ENCODE measurements at places on chromosomes 6 and 20.
A peak's percentile ranks its signal among the peaks of the same experiment; 100 is the strongest.

GRCh38 chr6:170102582-170103481 lies 188.0 kb downstream of the DLL1 start:
- no peak for DNase-seq

GRCh38 chr6:82015526-82015925 lies 232.0 kb downstream of the IBTK start:
- DNase-seq, result no peak

- no peak for DNase-seq
These were observed 34.8 kb downstream of the F13A1 start for GRCh38 chr6:6285679-6286078.

- DNase-seq, result no peak
These were observed 68.0 kb downstream of the MYH7B start for GRCh38 chr20:35023624-35024023.

DNA sequence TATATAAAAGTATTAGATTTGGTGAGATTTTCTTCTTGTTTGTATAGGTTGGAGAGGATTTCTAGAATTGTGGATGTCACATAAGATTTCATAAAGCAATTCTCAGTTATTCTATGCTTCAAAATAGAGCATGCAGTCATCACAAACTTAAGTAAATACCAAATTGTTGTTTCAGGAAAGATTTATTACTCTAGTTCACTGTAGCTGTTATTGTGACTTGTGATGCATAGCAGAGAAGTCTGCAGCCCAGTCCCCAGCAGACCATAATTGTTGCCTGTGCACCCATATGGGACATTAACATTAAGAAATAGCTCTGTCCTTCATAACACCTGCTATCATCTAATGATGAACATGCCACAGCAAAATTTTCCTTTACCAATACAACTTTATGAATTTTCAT lies 228.0 kb upstream of the FAM83B start:
- no peak for DNase-seq

GRCh38 chr6:79543886-79544285 lies 6.7 kb upstream of the LCA5 start:
- DNase-seq, result no peak

DNA sequence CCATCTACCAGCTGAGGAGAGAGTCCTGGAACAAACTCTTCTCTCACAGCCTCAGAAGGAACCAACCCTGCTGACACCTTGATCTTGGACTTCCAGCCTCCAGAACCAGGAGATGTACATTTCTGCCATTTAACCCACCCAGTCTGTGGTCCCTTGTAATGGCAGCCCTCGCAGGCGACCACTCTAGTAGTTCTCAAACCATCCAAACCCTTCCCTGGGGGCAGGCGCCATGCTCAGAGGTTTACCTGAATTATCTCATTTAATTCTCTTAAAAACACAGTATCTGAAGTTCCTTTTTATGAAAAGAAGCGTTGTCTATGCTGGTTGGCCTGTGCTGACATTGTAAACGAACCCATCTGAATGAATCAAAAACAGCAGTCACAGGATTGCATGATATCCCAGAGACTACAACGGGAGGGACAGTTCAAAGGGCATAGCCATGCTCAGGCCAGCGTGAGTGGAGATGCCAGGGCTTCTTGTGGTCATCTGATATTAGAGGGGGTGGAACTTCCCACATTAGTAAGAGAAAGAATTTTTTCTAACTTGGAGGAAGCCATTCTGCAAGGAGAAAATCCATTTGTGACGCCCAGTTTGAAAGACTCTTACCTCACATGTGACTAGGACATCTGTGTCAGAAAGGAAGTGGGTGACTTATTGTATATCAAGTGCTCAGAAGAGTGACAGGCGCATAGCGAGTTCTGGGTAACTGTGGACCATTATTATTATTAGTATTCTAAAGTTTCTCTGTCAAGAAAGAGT lies 17.2 kb upstream of the TAGAP start:
- no peak for DNase-seq

DNA sequence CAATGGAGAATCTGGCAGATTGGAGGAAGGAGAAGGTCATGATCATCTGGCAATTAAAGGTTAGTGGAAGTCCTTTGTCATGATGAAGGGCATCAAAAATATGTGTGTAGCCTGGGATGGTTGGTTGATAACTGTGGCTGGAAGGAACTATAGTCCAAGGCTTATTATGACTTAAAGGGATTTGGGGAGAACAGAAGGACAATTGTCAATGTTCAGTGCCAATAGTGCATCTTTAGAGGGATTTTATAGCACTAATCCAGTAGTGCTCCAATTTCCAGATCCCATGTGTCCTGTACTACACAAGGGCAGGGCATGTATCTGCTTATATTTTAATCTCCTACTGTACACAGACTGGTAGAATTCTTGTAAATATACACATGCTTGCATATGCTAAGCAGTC lies 5.0 kb upstream of the ZBTB24 start:
- DNase-seq, result no peak

DNA sequence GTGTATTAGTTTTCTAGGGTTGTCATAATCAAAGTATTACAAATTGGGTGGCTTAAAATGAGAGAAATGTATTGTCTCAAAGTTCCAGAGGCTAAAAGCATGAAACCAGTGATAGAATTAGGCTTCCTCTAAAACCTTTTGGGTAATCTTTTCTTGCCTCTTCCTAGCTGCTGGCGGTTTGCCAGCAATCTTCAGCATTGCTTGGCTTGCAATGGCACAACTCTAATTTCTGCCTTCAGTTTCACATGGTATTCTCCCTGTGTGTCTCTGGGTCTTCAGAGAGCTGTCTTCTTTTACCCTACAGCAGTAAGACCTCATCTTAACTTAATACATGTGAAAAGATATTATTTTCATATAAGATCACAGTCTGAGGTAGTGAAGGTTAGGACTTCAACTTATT lies 479.1 kb upstream of the GJE1 start:
- DNase-seq, result peak; percentile 42

GRCh38 chr6:162539321-162539720 lies 188.2 kb downstream of the PRKN start:
- DNase-seq, result no peak

- DNase-seq, result no peak
These were observed at the start of gene ECT2L for GRCh38 chr6:138795809-138796603. ECT2L (plus strand) TSS chr6:138796087; CDS start chr6:138813275, 17,188 bp downstream.

DNA sequence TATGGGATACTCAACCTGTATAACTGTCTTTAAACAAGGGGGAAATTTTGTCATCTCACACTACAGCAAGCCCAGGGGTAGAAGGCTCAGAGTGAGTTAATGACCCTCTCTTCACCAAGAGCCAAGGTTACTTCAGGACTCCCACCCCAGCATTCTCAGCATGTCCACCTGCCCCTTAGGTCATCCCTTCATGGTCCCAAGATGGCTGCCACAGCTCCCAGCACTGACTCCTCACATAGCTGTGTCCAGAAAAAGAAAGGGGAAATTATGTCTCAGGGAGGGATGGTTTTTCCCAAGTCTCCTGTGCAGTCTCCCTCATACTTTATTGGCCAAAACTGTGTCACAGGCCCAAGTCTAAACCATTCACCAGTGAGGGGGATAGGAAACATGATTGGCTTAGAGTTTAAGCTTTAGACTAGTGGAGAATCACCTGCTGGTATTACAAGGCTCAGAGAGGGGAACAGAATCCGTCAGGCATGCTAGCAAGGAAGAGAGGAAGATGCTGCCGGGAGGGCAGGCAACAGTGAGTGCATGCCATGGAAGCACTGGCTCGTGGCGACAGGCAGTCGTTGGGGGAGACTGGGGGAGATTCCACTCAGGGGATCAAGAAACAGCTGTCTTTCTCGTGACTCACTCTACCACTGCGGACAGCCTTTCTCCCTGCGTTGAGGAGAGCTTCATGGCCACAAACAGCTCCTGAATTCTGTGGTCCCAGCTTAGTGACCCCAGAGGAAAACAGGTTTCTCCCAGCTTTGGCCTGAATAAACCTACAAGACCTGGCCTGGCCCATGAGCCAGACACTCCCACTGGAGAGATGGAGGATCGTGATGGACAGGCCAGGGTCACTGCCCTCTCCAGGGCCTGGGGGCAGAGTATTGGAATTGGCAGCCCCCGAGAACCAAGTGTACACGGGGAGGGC lies 37.2 kb downstream of the HM13 start:
- DNase-seq, result no peak

- no peak for DNase-seq
These were observed 2.1 kb upstream of the TRERF1 start for GRCh38 chr6:42453654-42454427.

- no peak for DNase-seq
These were observed 106.6 kb downstream of the RTN4IP1 start for GRCh38 chr6:106522562-106523250.

GRCh38 chr6:83403191-83403590 lies 27.7 kb downstream of the ME1 start:
- DNase-seq, result no peak

- peak; percentile 69 for DNase-seq
These were observed 34.7 kb upstream of the SYNJ2 start for GRCh38 chr6:157946865-157947532.

DNA sequence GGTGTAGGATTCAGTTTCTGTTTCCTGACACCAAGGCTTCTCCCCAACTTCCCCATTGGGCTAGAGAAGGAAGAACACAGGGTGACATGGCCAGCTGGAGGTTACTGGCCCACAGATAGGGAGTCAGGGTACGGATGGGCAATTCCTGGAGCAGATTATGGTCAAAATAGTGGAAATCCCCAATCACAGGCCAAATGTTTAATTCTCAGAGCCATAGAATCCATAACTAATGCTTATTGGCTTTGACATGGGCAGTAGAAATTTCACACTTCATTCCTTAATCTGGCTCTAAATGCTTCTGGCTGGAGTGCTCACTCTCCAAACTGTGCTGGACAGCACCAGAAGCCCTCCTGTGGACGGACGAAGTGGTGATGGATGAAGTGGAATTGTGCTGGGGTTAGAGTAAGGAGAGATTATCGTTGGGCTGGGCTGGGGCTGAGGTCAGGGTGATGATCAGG lies 887 bp downstream of the SIGLEC1 start:
- DNase-seq, result no peak

DNA sequence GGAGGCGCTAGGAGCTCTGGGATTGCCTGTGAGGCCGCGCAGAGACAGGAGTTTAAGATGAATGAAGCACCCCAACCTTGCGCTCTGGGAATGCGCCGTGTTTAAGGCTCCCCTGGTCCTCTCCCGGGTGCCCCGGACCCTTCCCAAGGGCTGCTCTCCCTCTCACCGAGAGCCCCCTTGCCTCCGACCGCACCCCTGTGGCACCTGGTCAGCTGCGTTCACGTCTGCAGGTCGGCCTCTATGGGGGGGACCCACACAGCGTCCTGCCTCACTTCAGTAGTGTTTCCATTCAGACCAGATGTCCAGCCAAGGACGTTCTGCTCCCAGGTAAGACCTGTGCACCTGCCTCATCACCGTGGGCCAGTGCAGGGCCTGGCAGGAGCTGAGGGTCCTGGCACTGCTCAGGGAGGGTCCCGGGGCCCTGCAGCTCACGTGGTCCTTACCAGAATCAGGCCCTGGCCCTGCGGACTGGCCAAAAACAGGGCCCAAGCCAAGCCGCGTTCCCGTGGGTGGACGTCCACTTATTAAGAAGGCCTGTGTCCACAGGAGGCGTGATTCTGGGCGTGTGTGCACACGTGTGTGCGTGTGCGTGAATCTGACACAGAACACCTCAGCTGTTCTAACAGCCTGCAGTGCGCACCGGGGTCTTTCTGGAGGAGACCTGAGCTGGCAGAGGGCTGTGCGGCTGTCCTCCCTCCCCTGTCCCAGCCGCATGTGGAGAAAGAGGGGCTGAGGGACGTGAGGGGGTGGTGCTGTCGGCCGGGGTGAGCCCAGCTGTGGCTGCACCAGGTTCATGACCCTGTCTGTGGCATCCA lies 79.9 kb upstream of the BHLHE23 start:
- no peak for DNase-seq

DNA sequence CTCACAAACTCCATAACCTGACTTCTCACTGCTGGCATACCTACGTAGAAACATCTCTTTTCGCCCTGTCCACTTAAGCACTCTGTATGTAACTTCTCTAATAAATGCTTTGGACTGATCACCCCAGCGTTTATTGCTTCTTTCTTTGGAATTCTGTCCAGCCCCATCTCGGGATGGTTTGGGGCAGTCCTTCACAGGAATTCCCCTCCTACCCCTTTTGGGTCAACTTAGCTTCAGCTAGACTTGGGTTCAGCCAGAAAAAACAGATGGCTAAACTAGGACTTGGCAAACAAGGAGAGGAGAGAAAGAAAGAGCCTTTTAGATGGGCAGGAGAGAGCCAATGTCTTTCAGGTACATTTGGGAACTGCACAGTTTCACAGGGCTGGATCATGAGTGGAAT lies 3.9 kb upstream of the LTV1 start:
- no peak for DNase-seq

DNA sequence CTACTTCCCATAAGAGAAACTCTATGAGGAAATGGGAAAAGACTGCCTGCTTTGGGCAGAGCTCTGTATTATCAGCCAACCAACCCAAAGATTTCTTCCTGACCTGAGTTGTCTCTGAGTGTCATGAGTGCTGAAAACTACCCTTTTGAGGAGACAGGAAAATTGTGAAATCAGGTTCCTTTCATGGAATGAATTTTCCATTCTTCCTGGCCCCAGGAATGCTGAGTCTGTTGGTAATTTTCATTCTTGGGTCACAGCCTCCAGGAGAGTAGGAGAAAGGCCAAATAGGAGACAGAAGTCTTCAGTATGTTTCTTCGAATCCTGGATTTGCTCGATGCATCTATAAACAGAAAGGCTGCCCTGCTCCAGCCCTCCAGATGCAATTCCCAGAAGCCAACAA lies 53.6 kb downstream of the SCML4 start:
- no peak for DNase-seq
